Body of pancreas (tissue), 4 donors: ENCODE measurements at places on chromosomes 6 and 20. TPM values are rescaled to one million over a fixed set of nuclear protein-coding genes. Genes with fewer than 3 reads are reported as not detected.

DNA sequence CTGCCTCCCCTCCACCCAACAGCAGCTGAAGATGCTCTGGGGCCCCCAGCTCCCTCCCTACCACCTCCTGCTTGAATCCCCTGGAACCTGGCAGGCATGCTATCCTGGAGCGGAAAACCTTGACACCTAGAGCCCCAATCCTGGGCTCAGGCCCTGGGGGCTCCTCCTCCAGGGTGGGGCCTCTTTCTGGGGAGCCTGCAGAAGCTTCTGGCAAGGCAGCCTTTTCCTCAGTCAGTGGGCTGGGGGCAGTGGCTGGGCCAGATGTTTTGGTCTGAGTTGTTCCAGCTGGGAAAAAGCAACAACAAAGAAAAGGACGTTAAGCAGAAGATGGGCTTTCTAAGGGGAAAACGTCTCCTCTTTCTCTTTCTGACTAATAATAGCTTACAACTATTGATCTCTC, 21.1 kb downstream of the KIAA1755 start:
- no peak for DNase-seq
- H3K36me3 ChIP-seq: no peaks in the 10 kb centered on the region
- H3K27me3 ChIP-seq: no peaks in the 10 kb centered on the region

GRCh38 chr6:155483858-155484257, 28.2 kb upstream of the NOX3 start:
- H3K36me3 ChIP-seq: no peaks in the 10 kb centered on the region
- H3K27ac ChIP-seq: no peak overlapping the region
- no peak for DNase-seq
- H3K4me3 ChIP-seq: no peak overlapping the region

Gene HLA-DMB
- 3.0 TPM for total RNA-seq

DNA sequence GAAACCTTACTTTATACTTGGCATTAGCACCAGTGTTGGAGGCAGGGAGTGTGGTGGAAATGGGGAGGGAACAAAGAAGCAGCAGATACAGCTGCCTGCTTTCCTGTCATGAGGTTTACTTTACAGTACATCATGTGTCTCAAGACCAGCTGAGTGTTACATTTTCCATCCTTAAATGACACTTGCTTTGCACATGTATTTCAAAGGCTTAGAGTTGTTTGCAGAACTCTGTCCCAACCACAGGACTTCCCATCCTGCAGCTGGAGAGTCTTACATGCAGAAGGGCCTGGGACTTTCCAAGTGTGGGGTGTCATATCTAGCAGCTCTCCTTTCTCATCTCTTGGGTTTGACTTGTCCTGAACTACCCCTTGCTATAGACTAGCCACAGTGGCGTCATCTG, 395.9 kb downstream of the DHX35 start:
- H3K27me3 ChIP-seq: no peaks in the 10 kb centered on the region
- no peak overlapping the region for H3K4me3 ChIP-seq
- H3K4me1 ChIP-seq: no peaks in the 10 kb centered on the region
- H3K27ac ChIP-seq: no peak overlapping the region
- H3K36me3 ChIP-seq: no peaks in the 10 kb centered on the region

DNA sequence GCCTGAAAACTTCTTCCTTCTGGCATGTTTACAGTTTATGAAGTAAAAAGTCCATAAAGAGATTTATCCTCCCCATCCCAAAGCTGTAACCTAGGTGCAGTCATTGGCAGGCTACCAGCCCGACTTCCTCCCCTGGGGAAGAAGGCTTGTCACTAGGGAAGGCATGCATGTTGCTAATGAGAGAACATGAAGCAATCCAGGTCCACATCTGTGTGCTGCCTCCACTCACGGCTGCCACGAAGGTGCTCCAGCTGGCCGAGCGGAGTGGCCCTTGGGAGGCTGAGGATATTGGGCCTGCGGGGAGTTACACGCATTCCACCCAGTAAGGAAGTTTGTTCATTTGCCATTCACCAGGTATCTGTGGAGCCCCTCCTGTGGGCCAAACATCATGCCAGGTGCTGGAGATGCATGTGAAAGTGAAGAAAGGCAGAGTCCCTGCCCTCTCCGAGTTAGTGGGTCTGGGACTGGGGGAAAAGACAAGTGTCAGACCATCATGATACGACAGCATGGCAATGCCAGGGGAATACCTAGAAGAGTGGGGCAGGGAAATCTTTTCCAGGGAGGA, 257.0 kb downstream of the NRN1 start:
- no peak for DNase-seq
- no peak overlapping the region for H3K27ac ChIP-seq
- no peaks in the 10 kb centered on the region for H3K27me3 ChIP-seq
- H3K36me3 ChIP-seq: no peaks in the 10 kb centered on the region
- H3K4me3 ChIP-seq: no peak overlapping the region

Gene MAP3K7
- 16.1 TPM for total RNA-seq

Gene CGA
- total RNA-seq: not detected

Gene TAB2
- total RNA-seq: 26.2 TPM

- no peak overlapping the region for H3K27ac ChIP-seq
- no peaks in the 10 kb centered on the region for H3K4me1 ChIP-seq
- no peaks in the 10 kb centered on the region for H3K36me3 ChIP-seq
- no peaks in the 10 kb centered on the region for H3K27me3 ChIP-seq
- H3K4me3 ChIP-seq: no peak overlapping the region
Measured at GRCh38 chr20:8662433-8662954, 406.4 kb upstream of the PLCB4 start.

Gene OR2J3
- total RNA-seq: not detected

DNA sequence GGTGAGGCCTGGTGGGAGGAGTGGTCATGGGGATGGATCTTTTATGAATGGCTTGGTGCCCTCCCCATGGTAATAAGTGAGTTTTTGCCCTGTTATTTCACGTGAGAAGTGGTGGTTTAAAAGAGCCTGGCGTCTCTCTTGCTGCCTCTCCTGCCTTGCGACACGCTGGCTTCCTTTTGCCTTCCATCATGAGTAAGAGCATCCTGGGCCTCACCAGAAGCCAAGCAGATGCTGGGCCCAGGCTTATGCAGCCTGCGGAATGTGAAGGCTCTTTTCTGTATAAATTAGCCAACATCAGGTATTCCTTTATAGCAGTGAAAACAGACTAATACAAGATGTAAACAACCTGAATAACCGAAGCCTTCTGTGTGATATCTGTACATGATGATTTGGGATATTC, 27.6 kb downstream of the VTA1 start:
- peaks cover 2% of the 10 kb centered on the region for H3K36me3 ChIP-seq
- no peak for DNase-seq
- no peaks in the 10 kb centered on the region for H3K4me1 ChIP-seq
- H3K4me3 ChIP-seq: no peak overlapping the region
- no peaks in the 10 kb centered on the region for H3K27me3 ChIP-seq
- no peak overlapping the region for H3K27ac ChIP-seq

DNA sequence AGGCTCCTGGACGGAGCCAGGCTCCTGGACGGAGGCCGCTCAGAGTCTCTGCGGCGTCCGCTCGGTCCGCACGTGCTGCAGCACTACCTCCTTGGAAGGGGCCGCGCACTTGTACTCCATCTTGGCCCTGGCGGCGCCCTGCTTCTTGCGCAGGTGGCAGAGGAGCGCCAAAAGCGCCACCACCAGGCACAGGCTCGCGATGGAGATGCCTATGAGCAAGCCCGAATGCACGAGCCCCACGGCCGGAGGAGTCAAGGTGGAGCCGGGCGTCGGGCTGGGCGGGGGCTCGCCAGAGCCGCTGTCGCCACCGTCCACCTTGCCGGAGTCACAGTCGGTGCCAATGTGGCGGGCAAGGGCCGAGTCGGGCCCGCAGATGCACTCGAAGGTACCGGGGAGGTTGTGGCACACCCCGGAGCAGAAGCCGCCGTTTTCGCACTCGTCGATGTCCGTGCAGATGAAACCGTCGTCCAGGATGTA, 1.7 kb downstream of the THBD start:
- peak; percentile 12 for DNase-seq
- peaks cover 36% of the 10 kb centered on the region for H3K4me1 ChIP-seq
- no peak overlapping the region for H3K4me3 ChIP-seq
- H3K36me3 ChIP-seq: no peaks in the 10 kb centered on the region

GRCh38 chr6:146950351-146950835, 253.8 kb upstream of the STXBP5 start:
- no peaks in the 10 kb centered on the region for H3K4me1 ChIP-seq
- DNase-seq: no peak
- no peaks in the 10 kb centered on the region for H3K27me3 ChIP-seq

DNA sequence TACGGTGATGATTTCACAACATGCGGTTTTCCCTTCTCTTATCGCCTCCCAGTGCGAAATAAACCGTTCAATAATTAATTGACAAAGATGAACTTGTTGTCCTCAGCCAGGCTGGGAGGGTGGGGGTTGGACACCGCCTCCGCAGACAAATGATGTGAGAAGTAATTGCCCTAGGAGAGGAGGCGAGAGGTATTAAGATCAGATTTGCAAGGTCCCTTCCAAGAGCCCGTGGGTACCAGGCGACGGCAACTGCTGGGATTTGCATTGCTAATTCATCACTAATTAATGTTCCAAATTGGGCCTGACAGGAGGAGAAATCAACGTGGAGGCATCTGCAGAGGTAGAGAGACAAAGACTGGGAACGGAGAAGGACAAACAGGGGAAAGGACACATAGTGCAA, 90.2 kb upstream of the CCDC167 start:
- DNase-seq: no peak
- no peaks in the 10 kb centered on the region for H3K27me3 ChIP-seq
- H3K4me1 ChIP-seq: no peaks in the 10 kb centered on the region
- H3K4me3 ChIP-seq: no peak overlapping the region

Gene PRDM1
- 1.3 TPM for total RNA-seq

Gene BANF2
- not detected for total RNA-seq

Gene SFT2D1
- total RNA-seq: 28.0 TPM

DNA sequence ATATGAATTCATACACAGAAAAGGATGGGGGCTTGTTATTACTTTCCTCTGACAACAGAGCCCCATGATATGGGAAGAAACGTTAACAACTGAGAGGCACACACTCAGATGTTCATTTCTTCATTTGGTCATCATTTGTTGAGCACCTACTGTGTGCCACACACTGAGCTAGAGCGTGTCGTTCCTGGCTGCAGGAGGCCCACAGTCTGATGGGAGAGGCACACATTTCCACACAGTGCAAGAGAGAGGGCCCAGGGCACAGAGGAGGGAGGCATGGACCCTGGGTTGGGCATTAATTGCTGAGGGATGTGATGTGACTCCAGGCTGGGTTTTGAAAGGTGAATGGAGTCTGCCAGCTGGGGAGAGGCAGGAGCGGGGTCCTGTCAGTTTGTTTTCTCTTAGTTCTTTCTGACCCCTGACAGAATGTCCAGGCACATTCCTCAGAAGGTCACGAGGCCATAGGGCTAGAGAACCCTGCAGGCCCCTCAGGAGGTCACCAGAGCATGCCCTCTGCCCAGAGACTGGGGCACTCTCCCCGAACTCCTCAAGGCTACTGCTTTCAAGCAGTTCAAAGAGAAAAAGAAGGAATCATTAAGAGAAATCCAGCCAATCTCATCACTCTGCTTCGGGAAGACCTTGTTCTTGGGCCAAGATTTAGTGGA, 216.2 kb downstream of the UST start:
- no peaks in the 10 kb centered on the region for H3K27me3 ChIP-seq
- no peaks in the 10 kb centered on the region for H3K4me1 ChIP-seq
- H3K27ac ChIP-seq: no peak overlapping the region
- no peak overlapping the region for H3K4me3 ChIP-seq
- no peak for DNase-seq
- no peaks in the 10 kb centered on the region for H3K36me3 ChIP-seq

DNA sequence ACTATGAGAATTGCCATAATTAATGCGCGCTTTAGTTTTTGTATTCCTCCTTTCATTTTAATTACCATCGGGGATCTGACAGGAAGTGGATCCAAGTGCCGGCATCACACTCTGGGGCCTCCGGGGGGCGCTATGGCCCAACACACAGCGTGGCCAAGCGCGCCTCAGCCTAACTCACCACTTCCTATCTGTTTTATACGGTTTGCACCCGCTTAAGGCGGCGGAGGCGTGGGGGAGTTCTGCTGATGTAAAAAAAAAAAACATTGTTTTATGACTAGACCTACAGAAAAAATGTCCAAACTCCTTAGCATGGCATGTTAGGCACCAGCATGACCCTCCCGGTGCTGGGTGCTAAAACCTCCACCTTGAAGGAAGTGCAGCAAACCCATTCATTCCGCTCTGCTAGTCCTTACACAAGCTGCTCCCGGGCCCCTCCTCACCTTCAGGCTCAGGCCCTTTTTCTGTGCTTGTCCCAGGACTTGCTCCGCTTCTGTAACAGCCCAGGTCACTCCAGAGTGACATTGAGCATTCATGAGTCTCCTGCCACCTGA, 4.5 kb upstream of the EBF4 start:
- no peak overlapping the region for H3K4me3 ChIP-seq
- peak; percentile 55 for DNase-seq
- no peak overlapping the region for H3K27ac ChIP-seq
- H3K27me3 ChIP-seq: no peaks in the 10 kb centered on the region
- peaks cover 8% of the 10 kb centered on the region for H3K4me1 ChIP-seq

DNA sequence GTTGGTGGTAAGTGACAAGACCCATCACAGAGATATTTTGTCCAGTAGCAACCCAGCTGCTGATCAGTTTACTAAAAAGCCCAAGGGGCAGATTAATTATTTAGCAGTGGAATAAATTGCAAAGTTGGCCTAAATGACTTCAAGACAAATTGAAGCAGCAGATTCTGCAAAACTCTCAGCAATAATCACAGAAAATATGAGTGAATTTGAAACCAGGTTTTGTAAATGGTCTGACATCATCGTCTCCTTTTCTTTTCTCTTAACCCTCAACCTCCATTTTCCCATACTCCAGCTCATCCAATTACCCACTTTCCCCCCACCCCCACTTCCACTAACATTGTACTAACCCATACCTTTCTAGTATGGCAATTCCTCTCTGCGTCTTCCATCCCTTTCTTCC, 11.3 kb upstream of the PTPRK start:
- no peaks in the 10 kb centered on the region for H3K36me3 ChIP-seq
- no peak overlapping the region for H3K4me3 ChIP-seq
- no peaks in the 10 kb centered on the region for H3K27me3 ChIP-seq
- H3K4me1 ChIP-seq: no peaks in the 10 kb centered on the region
- no peak overlapping the region for H3K27ac ChIP-seq

GRCh38 chr20:22213271-22213670, 371.1 kb downstream of the FOXA2 start:
- H3K36me3 ChIP-seq: no peaks in the 10 kb centered on the region
- DNase-seq: no peak
- no peak overlapping the region for H3K4me3 ChIP-seq
- H3K27me3 ChIP-seq: no peaks in the 10 kb centered on the region
- no peaks in the 10 kb centered on the region for H3K4me1 ChIP-seq

Gene CST1
- not detected for total RNA-seq

DNA sequence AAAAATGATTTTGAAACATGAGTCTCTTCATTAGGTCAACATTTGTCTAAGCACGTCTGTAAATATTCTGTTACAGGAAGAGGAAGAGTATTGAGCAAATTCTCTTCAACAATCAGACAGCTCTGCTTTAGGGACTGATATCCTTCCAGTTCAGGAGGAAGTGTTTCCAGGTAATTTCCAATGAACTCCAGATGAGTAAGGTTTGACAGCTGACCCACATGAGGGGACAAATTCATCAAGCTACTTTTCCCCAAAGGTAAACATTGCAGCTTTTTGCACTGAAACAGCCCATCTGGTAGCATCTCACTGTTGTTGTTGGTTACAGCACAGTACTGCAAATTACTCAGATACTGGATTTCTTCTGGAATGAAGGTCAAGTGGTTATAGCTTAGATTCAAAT, 18.1 kb downstream of the ENPP1 start:
- H3K27ac ChIP-seq: no peak overlapping the region
- no peak for DNase-seq
- H3K4me3 ChIP-seq: no peak overlapping the region
- peaks cover 10% of the 10 kb centered on the region for H3K4me1 ChIP-seq

Gene COL11A2
- 2.3 TPM for total RNA-seq

- H3K4me1 ChIP-seq: peaks cover 29% of the 10 kb centered on the region
- no peaks in the 10 kb centered on the region for H3K27me3 ChIP-seq
- DNase-seq: peak; percentile 69
- no peaks in the 10 kb centered on the region for H3K36me3 ChIP-seq
Measured at GRCh38 chr6:125791151-125791819, 525 bp downstream of the NCOA7 start.
